ENCODE measurements at places on chromosomes 13 and 19.

DNA sequence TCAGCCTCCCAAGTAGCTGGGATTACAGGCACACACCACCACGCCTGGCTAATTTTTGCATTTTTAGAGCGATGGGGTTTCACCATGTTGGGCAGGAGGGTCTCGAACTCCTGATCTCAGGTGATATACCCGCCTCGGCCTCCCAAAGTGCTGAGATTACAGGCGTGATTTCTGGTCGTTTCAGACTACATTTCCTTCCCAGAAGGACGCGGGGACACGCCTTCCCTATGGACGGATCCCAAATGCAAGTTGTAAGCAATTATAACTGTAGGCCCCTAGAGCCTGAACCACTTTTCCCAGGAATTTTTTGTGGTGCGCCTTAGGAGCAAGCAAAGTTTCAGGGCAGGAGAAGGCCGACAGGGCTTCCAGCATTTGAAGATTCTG, 17.8 kb upstream of the ZNF331 start:
- DNase-seq = no peak

DNA sequence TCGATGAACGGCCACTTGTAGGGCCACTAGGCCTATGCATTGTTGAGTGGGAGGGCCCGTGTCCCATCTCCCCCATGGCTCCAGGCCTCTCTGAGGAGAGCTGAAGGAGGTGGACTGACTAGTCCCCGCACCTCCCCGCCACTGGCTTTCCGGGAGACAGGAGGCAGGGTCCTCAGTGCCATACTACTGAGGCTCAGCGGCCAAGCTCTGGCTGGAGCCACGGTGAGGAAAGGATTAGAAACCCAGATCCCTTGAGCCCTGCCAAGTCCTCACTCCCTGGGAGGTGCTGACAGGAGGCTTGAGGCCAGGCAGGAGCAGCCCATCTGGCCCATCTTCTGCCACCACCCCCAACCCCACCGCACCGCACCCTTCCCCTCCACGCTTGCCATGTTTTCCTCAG, 29.0 kb downstream of the CCDC8 start:
- DNase-seq = no peak

GRCh38 chr19:9641810-9642209, 20.8 kb upstream of the ZNF561 start:
- DNase-seq = no peak

DNA sequence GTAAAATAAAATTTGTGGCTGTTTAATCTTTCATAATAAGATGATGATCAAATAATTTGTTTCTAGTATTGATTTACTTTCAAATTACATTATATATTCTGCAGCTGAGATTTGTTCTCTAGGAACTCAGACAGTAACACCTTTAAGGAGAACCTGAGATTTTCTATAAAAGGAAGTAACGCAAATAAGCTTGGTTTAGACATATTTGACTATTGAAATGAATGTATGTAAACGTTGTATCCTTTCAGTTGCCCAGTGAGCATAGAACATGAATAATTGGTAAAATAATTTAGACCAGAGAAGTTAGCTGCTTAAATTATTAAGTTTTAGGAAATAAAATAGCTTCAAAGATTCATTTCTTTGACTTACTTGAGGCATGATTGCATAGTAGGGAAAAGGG, 3.1 kb downstream of the CDK8 start:
- no peak for DNase-seq

- DNase-seq = no peak
These were observed 6.5 kb upstream of the SCEL start for GRCh38 chr13:77528834-77529500.

DNA sequence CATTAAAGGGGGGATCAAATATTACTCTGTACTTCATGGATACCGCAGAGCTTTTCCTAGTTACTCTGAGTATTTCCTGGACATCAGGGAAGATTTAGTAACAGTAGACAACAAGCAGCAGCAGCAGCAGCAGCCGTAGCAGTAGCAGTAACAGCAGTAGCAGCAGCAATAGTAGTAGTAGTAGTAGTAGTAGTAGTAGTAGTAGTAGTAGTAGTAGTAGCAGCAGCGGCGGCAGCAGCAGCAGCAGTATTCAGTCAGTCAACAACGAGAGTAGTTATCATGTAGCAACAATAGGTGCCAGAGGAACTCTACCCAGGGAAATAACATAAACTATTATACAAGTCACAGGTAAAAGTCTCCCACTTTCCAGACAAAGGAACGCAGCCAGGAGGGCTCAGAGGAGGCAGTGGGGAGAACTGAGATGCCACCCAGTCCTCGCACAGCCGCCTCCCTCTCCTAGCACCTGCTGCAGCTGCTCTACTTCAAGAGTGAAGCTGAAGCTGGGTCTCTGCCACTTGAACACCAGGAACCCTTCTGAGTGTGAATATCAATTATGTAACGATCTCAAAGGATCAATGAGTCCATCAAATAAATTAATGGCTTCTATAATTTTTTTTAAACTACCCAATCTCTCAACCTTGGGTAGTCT, 1.3 kb upstream of the DOCK9 start:
- DNase-seq = no peak

DNA sequence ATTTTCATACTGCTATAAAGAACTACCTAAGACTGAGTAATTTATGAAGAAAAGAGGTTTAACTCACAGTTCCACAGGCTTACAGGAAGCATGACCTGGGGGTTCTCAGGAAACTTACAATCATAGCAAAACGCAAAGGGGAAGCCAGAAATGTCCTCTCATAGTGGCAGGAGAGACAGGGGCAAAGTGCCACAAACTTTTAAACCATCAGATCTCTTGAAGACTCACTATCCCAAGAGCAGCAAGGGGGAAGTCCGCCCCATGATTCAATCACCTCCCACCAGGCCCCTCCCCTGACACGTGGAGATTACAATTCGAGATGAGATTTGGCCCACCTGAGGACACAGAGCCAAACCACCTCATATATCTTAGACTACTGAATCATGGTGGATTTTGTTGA, 198.7 kb downstream of the KCTD12 start:
- no peak for DNase-seq

DNA sequence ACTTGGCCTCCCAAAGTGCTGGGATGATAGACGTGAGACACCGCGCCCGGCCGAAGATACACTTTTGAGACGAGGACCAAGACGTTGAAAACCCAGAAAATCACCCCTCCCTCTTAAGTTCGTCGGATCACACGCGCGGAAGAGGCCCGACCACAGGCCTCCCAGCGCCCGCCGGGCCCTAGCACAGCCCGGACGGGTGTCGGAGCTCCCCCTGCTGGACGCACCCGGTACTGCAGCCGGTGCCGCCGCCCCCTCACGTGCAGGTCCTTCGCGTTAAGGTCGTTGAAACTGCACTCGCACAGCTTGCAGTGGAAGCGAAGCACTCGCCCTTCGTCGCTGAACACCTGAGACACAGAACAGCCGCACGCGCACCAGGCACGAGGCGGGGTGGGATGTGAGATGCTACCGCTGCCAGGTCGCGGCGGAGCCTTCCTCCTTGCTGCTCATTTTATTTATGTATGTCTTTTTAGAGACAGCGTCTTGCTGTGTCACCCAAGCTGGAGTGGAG, 35.7 kb upstream of the MATK start:
- no peak for DNase-seq

- no peak for DNase-seq
These were observed 40.5 kb downstream of the MIPEP start for GRCh38 chr13:23848646-23849141.

DNA sequence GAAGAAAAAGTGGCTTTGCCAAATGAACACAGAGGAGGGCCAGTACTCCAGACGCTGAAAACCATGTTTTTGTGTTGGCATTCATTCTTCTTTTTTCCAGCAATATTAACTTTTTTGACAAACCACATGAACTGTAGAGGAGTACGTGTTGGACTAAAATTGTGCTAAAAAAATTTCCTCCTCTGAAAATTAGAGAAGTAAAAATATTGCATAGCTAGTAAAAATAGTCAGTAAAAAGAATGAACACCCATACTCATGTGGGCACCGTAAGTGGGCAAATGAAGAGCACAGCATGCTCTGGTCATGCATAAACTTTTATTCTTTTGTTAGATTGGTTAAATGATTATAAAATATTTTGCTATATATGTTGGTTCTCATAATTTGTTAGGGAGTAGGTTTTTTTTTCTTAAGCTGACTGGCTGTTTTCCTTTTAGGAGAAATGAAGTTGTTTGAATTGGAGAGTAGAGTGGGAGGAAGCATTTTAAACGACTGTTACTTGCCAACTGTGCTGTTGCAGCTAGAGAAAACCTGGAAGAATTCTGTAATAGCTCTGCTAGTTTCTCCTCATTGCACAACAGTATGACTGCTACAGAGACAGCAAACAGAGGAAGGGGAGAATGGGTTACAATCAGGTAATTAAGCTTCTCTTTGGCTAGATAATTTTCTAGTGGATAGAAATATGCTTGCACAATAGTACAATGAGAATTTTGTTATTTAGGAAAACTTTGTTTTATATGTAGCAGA, 222.4 kb downstream of the KCTD12 start:
- no peak for DNase-seq

DNA sequence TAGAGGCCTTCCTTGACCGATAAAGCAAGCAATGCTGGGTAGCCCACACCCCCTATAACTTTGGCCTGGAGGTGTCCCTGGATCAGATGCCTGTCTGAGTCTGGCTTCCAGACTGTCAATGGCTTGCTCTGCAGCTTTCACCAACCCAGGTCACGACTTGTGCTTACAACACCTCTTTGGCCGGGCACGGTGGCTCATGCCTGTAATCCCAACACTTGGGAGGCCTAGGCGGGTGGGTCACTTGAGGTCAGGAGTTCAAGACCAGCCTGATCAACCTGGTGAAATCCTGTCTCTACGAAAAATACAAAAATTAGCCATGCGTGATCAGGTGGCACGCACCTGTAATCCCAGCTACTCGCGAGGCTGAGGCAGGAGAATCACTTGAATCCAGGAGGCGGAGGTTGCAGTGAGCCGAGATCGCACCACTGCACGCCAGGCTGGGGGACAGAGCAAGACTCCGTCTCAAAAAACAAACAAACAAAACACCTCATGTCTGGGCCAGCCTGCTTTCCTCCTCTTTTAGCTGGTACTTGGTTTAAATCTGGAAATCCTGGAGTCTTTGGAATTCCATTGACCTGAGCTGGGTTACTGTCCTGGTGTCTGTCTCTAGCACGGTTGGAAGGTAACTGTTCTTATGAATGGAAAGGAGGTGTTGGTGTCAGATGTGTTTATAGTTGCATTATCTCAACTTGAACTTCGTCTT, 10.3 kb upstream of the GARRE1 start:
- DNase-seq = no peak

DNA sequence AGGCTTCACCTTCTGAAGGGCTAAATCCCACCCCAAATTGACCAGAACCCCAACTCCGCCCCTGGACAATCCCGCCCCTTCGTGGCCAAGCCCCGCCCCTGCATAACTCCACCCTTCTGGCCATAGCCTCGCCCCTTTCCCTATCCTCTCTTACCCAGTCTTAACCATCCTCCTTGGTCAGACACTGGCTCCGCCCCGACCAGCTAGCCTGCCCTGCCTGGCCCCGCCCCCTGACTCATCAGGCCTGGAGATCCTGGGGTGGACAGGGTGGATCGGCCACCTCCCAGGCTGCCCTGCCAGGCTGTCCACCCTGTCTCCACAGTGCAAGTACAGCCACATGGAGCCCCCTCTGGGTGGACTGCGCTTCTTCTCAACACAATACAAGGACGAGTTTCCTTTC, 8.0 kb upstream of the ZNF358 start:
- DNase-seq = no peak

GRCh38 chr13:113172419-113172926, 14.0 kb downstream of the PROZ start:
- DNase-seq = no peak

DNA sequence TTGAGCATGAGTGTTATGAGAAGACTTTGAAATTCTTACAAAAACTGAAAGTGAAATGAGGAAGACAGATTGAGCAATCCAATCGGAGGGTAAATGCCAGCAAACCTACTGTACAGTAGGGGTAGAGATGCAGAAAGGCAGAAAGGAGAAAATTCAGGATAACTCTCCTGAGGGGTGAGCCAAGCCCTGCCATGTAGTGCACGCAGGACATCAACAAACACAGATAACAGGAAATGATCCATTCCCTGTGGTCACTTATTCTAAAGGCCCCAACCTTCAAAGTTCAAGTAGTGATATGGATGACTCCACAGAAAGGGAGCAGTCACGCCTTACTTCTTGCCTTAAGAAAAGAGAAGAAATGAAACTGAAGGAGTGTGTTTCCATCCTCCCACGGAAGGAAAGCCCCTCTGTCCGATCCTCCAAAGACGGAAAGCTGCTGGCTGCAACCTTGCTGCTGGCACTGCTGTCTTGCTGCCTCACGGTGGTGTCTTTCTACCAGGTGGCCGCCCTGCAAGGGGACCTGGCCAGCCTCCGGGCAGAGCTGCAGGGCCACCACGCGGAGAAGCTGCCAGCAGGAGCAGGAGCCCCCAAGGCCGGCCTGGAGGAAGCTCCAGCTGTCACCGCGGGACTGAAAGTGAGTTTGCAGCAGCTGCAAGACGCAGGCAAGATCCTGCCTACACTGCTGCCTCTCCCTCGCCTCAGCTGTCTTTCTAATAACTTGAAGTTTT, at the start of gene TNFSF13B:
TNFSF13B (plus strand) TSS at position 118 of the 728 bp plus-strand sequence; CDS start at position 296, 178 bp downstream.
- DNase-seq = no peak

DNA sequence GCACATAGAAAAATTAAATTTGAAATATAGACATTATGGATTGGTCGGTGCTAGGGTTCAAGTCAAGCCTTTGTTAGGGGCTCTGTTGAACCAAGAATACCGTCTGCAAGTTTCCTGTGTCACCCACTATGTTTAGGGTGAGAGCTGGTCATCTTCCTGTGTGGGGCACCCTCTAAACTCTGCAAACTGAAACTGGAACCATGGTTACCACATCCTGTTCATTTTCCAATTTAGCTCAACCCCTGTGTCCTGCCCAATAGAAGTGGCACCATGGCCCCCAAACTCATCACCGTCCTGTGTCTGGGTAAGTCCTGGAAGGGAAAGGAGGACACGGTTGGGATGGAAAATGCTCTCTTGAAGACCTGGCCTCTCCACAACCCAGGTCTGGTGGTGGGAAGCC, 29.9 kb downstream of the LAIR2 start:
- DNase-seq = no peak

GRCh38 chr19:47375694-47376588, 26.8 kb downstream of the DHX34 start:
- DNase-seq = no peak

DNA sequence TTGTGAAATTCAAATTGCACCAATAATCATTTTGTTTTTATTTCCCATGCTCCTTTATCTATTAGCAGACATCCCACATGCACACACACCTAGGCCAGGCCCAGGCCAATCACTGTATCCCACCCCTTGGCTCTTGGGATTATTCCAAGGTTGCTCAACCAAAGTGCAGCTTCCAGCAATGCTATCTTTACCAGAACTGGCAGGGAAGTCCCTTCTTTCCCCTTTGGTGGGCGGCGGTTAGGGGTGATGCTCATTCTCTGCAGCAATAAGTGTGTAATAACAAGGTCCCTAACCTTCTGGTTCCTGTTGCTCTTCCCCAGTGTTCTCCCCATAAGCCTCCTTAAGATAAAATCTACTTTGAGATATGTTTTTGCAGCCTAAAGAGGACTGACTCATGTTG, 18.3 kb upstream of the KCTD12 start:
- no peak for DNase-seq

- DNase-seq = no peak
These were observed 28.3 kb downstream of the TDRD3 start for GRCh38 chr13:60425332-60425731.

- no peak for DNase-seq
These were observed 23.5 kb downstream of the ZNF180 start for GRCh38 chr19:44476559-44477408.

- DNase-seq = no peak
These were observed 34.7 kb downstream of the DCT start for GRCh38 chr13:94444826-94445225.

GRCh38 chr19:46124638-46125115, at the start of gene IGFL3:
Gene IGFL3, minus strand, starts transcription at chr19:46124688. Its CDS starts 39 bp downstream, at chr19:46124649.
- DNase-seq = no peak
